ENCODE measurements at places on chromosomes 7 and 10.

- DNase-seq: no peak
Observed at GRCh38 chr7:74013539-74014272, 14.3 kb upstream of the ELN start.

- no peak for DNase-seq
Observed at GRCh38 chr7:96198047-96198636, 123.8 kb downstream of the SLC25A13 start.

- DNase-seq: no peak
Observed at GRCh38 chr7:31003721-31004120, 40.0 kb downstream of the GHRHR start.

DNA sequence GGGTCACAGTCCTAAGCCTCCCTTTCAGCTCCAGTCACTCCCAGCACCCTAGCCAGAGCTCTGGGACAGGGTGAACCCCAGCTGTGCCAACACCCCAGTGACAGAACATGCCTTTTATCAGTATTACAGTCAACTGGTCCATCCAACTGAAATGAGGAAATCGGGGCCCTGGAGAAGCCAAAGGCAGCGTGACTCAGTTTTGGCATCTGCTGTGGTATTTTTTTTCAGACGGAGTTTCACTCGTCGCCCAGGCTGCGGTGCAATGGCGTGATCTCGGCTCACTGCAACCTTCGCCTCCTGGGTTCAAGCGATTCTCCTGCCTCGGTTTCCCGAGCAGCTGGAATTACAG, 3.4 kb upstream of the CLDN15 start:
- no peak for DNase-seq

DNA sequence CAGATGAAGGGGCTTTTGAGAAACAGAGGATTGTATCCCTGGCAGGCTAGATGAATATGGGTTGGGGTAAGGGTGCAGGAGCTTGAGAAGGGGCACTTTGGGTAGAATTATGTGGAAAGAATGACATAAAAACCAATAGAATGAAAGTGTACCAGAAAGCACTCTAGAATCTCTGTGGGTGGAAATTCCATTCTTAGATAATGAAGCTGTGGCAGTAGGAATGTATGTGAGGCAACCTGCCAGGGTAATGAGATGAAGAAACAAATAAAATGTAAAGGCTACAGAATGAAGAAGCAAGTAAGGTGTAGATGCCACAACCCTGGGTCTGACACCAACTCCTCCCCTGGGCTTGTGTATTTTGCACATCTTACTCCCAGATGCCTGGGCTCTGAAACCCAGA, 16.8 kb downstream of the NOBOX start:
- no peak for DNase-seq

DNA sequence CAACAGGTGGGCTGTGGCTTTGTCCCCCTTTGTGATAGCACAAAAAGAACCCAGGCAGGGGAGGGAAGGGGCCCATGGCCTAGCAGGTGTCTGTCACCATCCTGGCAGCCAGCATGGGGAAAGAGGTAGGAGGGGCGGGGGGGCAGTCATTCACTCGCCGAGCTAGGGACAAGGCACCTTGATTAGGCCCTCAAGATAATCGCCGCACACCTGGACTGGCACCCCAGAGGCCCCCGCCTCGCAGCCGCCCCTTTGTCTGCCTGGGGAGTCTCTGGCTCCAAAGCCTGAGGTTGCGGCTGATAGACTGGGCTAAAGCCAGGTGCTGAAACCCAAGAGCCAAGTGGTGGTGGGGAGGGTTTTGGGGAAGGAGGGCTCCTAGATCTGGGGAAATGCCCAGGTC, 151.2 kb upstream of the PCBD1 start:
- no peak for DNase-seq

DNA sequence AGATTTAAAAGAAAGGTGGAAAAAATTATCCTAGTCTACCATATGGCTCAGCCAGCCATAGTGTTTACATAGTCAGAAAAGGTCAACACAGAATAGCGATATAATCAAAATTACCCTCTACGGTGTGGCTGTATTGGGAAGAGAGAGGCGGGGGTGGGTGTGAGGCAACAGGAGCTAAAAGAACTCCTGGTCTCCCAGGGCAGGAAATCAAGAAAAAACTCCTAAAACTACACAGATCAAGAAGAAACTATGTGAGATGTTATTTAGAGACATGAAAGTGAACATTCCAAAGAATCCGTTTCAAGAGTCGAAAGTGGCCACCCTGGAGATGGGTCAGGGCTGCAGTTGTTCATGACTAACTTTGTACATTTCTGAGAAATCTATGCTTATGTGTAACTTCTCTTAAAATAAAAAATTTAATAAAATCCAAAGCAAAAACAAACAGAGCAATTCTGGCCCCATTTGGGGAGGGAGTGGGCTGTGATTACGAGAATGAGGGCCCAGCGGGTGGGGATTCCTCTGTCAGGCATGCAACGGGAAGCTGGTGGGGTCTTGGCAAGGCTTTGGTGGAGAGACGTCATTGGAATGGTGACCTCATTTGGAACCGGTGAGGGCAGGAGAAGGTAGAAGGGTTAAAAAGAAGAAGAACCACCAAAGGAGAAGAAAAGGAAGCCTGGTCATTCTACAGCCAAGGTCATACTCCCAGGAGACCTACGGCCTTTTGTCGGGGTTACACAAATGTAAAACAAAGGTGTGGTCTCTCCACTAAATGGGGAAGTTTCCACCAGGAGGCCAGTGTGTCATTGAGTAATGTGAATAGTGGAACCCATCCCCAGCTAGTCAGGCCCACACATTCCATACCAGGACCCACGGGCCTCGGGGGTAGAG, 71.2 kb upstream of the DUSP5 start:
- no peak for DNase-seq

- DNase-seq: no peak
Observed at GRCh38 chr7:142784716-142785115, 13.9 kb downstream of the PRSS2 start.

DNA sequence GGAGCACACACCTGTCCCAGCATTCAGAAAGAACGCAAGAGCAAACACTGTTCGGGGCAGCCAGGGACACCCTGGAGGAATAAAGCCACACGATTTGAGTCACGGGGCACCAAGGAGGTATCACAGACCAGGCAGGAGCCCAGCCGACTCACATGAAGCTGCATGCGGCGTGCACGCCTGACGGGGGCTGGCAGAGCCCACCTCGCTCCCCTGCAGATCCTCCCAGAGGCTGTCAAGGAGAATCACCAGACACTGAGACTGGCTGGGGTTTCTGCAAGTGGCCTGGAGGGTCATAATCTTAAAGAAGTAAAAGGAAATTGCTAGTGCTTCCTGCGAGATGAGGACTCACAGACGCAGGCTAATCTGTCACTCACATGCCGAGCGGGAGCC, 61.6 kb downstream of the TCERG1L start:
- DNase-seq: no peak

GRCh38 chr10:129863201-129863663, 100.8 kb downstream of the EBF3 start:
- no peak for DNase-seq

GRCh38 chr7:20895563-20895962, 108.9 kb upstream of the SP8 start:
- DNase-seq: no peak

- no peak for DNase-seq
Observed at GRCh38 chr10:131202990-131203389, 108.5 kb downstream of the TCERG1L start.

GRCh38 chr7:50983850-50984249, 201.2 kb upstream of the GRB10 start:
- no peak for DNase-seq

GRCh38 chr7:81873559-81873958, 103.7 kb upstream of the HGF start:
- no peak for DNase-seq

DNA sequence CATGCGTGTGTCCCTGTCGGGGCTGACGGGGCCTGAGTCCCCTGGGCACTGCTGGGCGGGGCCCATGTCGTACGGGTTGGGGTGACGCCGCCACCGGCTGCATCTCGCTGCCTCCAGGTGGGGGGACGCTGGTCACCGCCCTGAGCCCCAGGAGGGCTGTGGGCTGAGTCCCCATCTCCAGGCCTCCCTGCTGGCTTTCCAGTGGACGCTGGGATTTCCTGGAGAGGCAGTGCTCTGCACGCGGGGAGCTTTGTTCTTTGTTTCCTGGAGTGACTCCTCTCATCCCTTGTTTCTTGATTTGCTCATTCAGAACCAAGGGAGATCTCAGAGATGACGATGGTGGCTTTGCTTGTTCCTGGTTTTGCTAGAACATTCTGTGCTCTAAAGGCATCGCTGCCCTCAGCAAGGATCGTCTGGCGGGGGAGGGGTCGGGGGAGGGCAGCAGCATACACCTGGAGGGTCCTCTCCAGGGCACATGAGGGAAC, 21.0 kb downstream of the PWWP2B start:
- DNase-seq: no peak

GRCh38 chr10:99768556-99768955, 13.9 kb upstream of the ABCC2 start:
- DNase-seq: no peak

GRCh38 chr10:59648711-59649201, 60.9 kb downstream of the SLC16A9 start:
- DNase-seq: no peak

- no peak for DNase-seq
Observed at GRCh38 chr10:54665095-54665494, 135.9 kb downstream of the PCDH15 start.

GRCh38 chr10:48240196-48240595, 34.3 kb downstream of the FRMPD2 start:
- no peak for DNase-seq

- DNase-seq: no peak
Observed at GRCh38 chr7:88358526-88358838, 51.8 kb upstream of the STEAP4 start.

DNA sequence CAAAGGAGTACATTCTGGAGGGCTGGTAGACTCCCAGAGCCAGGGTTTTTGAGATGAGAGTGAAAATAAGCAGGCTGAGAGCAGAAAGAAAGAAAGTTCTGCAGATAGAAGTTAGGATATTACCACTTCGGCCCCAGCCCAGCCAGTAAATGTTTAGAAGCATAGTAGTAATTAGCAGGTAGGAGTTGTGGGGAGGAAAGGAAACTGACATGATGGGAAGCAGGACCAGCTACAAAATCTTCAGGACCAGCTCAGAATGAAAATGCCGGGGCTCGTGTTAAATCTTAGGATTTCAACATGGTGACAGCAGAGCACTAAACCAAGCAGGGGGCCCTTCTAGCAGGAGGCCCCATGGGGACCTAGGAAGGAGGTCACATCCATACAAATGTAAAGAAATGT, 28.7 kb downstream of the PRSS2 start:
- no peak for DNase-seq

DNA sequence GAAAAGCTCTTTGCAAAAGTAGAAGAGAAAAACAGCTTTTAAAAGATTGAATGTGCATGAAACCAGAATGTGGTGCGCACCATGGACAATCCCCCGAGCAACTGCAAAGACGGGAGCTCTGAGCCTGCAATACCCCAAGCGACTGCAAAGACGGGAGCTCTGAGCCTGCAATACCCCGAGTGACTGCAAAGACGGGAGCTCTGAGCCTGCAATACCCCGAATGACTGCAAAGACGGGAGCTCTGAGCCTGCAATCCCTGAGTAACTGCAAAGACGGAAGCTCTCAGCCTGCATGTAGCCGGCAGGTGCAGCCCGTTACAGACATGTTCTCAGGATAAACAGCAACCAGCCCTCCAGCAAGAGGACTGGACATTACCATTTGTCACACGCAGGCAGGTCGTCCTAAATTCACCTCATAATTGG, 6.2 kb downstream of the ZNF775 start:
- DNase-seq: peak; percentile 63

GRCh38 chr10:1198453-1199344, 142.5 kb downstream of the WDR37 start:
- peak; percentile 69 for DNase-seq

GRCh38 chr10:43162604-43163003, 24.4 kb downstream of the CSGALNACT2 start:
- DNase-seq: no peak

DNA sequence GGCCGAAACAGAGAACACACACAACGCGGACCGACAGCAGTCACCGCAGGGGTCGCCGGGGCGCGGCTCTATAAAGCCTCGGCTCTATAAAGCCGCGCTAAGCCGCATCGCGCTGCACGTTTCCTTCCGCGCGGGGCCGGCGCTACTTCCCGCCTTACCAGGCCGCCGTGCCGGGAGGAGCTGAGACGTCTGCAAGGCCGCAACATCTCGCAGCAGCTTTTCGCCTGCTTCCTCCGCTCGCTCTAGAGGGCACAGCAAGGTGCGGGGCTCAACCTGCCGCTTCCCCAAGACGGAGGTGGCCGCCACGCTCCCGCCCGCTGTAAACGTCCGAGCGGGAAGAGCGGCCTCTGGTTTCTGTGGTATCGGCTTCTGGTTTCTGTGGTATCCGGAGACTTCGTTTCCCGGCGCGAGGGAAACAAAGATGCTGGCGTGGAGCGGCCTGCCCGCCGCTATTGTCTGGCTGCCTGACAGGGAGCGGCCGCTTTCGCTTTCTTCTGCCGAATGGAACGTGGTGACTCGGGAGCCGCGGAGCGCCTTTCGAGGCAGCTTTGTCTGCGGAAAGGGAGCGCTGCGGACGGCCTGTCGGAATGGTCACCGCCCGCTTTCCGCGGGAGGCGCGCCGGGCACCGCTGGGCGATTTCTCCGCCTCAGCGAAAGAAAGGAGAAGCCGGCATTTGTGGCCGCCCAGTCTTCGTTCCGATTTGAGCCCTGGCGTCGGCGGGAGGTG, 91.8 kb downstream of the SPAG6 start:
- peak; percentile 63 for DNase-seq

GRCh38 chr7:135789956-135790355, 41.3 kb upstream of the FAM180A start:
- no peak for DNase-seq

- DNase-seq: no peak
Observed at GRCh38 chr10:121188005-121188404, 336.8 kb downstream of the WDR11 start.

- DNase-seq: no peak
Observed at GRCh38 chr10:46308666-46309450, 22.1 kb downstream of the ANTXRL start.

DNA sequence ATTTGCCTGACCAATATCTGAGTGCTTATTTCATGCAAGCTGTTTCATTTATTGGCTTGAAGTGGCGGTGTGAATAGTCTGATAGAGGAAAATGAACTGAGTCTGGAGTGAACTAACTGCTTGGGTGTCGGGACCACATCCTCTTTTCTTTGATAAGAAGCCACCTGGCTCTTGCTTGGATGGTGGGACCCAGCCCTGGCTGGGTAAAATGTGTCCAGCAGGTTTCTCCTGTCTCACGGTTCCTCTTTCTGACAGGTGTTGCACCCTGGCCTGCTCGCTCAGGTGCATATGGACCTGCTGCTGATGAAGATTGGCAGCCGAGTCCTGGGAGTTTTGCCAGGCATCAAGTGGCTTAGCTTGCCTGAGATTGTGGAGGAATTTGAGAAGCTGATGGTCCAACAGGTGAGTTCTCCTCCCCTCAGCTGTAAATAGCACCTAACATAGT, 1.6 kb downstream of the ADCK2 start:
- no peak for DNase-seq

DNA sequence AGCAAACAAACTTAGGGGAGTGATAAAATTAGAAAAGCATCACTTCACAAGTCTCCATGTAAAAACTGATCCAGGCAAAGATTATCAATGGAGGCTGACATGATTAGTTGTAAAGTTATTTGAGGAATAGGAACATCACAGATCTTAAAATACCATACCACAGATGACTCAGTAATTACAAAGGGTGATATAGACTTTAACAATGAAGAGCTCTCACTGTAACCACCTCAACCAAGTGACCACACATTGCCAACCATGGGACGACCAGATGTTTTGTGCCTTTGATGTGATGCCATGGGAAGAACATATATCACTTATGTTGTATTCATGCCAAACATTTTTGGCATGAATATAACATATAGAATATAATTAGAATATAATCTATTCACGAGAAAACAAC, 11.7 kb downstream of the AASS start:
- no peak for DNase-seq

GRCh38 chr7:66503036-66503370, 125.7 kb upstream of the KCTD7 start:
- DNase-seq: no peak
